ENCODE measurements at places on chromosomes 2 and 18.

GRCh38 chr18:67742954-67743353 is 226.4 kb upstream of the DSEL start:
- DNase-seq = no peak

DNA sequence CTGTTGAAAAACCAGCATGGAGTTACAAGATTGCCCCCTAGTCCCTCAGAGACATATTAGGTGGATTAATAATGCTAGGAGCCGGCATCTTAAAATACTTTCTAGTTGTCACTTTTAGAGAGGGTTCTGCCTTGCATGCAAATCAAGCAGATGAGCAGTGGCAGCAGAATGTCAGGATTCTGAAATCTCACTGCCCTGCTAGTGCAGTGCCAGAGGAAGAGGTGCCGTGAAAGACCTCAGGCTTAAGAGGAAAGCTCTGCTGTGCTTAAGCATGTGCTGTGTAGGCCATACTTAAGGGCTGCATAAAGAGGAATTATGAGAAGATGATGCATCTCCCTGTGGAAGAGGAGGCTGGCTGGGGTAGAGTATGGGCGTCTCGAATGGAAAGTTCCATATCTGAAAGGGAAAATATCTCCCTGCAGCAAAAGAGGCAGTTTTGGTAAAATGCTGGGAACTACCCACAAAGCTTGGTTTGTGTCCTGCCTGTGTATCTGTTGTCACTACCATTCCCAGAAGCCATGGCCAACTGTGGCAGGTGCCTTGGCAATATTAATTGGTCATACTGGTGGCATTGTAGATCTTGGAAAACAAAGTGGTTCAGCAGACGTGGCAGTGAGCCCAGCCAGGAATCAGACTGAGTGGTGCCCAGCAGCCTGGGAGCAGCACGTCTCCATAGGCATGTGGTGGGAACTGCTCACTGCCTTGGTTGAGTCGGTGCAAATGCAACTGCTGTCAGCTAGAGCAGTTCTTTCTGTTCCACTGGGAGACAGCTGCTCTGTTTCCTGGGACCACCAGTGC is 131.9 kb downstream of the EVA1A start:
- DNase-seq = no peak

GRCh38 chr18:29096079-29096770 is 919.3 kb upstream of the CDH2 start:
- no peak for DNase-seq

DNA sequence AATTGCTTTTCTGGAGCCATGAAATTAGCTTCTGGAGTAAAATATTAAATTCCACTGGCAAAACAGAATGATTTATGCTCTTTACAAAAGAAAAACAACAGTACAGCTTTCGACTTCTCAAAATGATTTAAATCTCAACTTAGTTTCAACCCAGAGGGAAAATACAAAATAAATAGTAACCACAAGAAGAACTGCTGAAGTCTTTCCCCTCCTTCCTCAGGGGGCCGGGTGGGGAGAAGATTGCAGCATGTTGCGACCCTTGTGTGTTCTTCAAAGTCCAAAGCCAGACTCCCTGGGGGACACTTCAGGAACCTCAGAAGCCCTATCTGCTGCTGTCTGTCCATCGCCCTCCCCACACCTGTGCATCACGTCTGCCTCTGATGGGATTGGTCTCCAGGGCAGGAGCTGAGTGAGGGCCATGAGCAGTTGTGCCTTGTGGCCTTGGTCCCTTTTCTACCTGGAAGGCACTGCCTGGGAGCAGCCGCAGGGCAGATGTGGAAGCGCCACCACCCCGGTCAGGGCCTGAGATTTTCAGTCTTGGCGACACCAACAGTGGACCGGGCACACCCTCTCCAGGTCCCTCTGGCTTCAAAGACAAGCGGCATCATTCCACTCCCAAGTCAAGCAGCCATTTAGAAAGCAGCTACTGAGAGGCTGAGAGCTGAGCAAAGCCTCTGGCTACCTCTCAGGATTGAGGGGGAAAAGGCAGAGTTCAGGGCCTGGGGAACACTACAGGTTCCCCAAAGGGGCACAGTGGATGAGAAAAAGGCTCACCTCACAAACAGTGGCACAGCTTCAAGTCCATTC is 210.1 kb upstream of the RAB6C start:
- no peak for DNase-seq

DNA sequence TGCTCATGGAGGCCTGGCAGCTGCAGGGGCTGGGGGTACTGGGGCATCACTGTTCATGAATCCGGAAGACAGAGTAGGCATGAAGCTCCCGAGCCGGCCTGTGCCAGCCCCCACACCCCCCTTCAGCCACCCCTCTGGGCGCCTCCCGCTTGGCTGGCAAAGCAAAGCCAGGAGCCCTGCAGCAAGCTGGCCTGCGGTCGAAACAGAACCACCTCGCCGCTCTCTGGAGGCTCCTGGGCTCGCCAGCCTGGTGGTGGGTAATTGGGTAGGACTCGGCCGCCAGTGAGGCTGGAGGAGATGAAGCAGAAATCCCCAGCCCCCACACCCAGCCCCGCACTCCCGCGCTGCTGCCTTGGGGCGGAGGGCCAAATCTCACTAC is 70.9 kb upstream of the GPC1 start:
- no peak for DNase-seq

Measured in CD8-positive, alpha-beta memory T cell (primary cell).